LoVo (cell line): ENCODE measurements at places on chromosomes 6 and 20.

DNA sequence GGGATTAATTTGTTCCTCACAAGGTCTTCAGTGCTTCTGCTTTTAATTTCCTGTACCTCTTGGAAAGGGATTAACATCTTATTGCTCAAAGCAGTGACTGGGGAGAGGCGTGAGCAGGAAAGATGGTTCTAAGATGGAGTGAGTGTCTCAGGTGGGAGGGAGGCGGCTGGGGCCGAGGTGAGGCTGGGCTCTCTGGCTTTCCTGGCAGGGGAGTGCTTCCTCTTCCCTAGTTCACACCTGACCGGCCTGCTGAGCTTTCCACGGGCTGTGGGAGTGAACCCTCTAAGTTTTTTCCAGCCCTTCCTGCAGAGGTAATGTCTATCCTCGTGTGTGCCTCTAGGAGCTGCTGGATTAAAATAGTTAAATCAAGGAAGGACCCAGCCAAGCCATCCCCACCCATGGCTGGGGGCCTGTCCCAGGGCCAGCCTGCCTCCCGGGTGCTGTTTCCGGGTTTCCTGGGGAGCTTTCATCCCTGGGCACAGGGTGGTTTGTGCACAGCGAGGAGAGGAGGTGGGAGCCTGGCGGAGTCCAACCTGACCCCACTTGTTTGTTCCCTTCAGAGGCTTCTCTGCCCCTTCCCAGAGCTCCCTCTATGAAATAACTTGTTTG lies 179.1 kb downstream of the TFAP2C start:
- DNase-seq = no peak

- DNase-seq = peak; percentile 36
These were observed 15.8 kb downstream of the MAN1A1 start for GRCh38 chr6:119333707-119334295.

DNA sequence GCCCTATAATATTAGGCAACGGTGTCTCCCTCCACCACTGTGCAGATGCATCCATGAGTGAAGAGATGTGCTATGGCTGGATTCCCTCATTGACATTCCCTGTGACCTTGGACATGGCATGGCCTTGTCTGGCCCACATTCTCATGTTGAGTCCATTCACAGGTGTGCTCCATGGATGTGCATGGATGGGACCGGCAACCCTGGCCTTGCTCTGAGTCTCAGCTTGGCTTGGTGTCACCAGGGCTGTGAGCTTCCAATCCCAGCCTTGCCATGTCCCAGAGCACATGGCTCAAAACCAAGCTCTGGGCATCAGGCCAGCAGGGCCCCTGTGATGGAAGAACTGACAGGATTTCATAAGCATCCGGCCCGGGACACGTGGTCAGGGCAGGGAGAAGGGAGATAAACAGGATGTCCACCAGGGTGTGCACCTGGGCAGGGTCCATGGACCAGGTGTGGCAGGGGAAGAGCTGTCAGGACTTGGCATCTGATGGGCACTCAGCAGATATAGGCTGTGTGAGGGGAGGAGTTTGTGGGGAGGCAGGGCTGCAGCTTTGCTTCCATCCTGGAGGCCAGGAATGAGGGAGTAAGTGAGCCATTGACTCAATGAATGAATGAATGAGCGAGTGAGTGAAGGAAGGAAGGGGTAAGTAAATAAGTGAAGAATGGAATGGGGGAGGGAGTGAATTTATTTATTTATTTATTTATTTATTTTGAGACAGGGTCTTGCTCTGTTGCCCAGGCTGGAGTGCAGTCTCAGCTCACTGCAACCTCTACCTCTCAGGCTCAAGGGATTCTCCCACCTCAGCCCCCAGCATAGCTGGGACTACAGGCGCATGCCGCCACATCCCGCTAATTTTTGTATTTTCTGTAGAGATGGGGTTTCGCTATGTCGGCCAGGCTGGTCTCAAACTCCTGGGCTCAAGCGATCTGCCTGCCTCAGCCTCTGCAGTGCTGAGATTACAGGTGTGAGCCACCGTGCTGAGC lies 15.7 kb downstream of the NRSN2 start:
- peak; percentile 94 for DNase-seq

- DNase-seq = no peak
These were observed 117.0 kb upstream of the UST start for GRCh38 chr6:148629592-148630465.

DNA sequence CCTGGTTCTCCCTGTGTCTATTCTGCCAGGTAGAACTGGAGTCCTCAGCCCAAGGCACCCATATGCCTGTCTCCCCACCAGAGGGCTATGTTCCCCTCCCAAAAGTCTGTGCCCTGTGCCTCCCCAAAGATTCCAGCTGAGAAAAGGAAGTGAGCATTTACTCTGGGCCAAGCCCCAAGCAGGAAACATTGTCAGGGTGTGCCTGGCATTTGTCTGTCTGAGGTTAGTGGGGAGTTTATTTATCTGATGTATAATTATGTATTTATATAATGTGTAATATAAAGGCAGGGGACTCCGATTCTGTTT lies 5.6 kb downstream of the GDF5 start:
- DNase-seq = no peak

GRCh38 chr6:68144667-68145066 lies 490.4 kb upstream of the ADGRB3 start:
- no peak for DNase-seq

GRCh38 chr6:12944001-12944400 lies 227.4 kb downstream of the PHACTR1 start:
- no peak for DNase-seq

GRCh38 chr6:127547215-127547614 lies 28.1 kb upstream of the MTCL3 start:
- no peak for DNase-seq

GRCh38 chr20:40287683-40288082 lies 401.4 kb downstream of the MAFB start:
- no peak for DNase-seq

- DNase-seq = no peak
These were observed 683.0 kb downstream of the DHX35 start for GRCh38 chr20:39645131-39645530.

- no peak for DNase-seq
These were observed 139.3 kb upstream of the COL21A1 start for GRCh38 chr6:56386717-56387116.

DNA sequence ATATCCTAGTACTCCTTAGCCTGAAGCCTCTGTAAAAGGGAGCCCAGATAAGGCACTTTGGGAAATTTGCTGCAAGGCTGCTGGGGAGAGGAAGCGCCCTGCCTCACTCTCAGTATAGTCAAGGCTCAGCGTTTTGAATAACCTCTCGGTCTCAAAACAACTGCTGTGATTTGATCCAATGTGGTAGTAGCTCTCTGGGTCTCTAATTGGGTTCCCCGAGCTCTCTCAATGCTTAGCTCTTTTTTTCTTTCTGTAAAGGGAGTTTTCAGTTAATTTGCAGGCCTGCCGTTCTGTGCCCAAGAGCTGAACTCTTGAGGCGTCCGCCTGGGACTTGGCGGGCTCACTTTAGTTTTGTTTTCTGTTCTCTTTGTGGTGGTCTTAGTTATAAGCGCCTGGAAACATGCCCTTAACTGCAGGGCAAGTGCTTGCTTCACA lies 41.2 kb downstream of the ZHX3 start:
- no peak for DNase-seq

GRCh38 chr6:21738180-21739094 lies 144.9 kb downstream of the SOX4 start:
- DNase-seq = no peak

GRCh38 chr6:41937861-41938574 lies 3.6 kb downstream of the CCND3 start:
- DNase-seq = no peak

DNA sequence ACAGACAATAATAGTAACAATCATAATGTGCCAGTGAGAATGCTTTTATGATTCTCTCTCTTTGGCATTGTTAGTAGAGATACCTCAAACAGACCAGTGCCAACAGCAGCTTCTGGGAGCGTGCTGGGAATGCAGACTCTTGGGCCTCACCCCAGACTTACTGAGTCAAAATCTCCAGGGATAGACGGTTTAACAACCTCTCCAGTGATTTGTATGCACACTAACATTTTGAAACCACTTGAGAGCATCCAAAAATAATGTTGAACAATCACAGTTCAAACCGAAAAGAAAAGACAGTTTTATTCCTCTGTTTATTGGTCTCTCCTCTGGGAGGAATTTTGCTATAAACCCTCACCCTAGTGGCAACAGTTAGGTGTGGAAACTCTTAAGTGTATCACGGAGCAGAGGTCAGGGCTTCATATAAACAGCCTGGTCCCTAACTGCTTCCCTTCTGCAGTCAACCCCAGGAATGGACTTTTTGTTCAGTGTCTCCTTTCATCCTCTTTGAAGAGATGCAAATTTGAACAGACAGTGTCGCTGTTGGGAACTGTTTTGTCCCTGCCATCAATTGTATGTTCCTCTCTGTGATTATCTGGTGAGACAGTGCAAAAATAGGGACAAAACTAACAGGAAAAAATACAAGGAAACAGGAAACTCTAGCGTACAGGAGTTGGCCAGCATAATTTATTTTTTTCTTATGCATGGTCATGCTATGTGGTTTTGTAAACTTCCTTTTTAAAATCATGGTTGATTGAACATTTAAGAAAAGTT lies 162.4 kb upstream of the BTBD3 start:
- DNase-seq = peak; percentile 7

DNA sequence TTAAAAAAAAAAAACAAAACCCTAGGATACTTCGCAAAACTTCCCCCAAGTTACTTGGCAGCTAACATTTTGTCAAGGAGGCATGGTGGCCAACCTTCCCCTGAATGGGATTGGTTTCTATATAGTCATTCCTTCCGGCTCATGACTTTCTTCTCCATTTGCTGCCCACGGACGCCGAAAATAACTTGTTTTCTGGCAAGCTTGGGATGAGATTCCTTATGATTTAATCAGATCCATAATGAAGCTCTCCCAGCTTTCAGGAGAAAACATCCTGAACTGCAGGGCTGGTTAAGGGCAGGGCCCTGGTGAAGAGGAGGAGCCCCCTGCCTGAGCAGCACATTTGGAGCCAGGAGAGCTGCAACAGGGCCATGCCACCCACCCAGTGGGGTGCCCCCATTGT lies 49.9 kb downstream of the PPP1R16B start:
- no peak for DNase-seq

DNA sequence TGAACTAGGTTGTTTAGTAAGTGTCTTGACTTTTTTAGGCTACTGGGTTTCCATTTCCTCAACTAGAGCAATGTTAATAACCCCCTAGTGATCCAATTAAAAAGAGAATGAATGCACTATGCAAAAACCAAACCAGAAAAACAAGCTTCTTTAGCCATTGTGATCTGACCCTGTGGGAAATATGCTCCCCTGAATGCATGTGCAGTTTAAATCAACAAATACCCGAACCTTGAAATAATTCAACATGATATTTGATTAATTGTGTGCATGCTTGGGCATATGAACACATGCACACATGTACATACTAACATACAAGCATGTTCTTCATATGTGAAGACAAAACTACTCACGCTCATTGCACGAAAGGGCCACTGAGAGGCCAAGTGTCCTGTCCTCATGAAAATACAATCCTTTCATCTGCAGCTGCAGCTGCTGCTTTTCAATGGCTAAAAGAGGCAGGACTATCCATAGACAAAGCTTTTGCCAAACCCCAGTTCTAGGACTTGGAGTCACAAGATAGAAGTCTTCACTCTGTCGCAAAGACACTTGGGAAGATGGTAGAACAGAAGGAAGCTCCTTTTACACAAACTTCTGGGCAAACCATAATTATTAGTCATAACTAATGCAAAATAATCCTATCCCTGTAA lies 207.1 kb upstream of the POU3F2 start:
- DNase-seq = no peak

- DNase-seq = no peak
These were observed 96.7 kb upstream of the PMEPA1 start for GRCh38 chr20:57806476-57806875.

DNA sequence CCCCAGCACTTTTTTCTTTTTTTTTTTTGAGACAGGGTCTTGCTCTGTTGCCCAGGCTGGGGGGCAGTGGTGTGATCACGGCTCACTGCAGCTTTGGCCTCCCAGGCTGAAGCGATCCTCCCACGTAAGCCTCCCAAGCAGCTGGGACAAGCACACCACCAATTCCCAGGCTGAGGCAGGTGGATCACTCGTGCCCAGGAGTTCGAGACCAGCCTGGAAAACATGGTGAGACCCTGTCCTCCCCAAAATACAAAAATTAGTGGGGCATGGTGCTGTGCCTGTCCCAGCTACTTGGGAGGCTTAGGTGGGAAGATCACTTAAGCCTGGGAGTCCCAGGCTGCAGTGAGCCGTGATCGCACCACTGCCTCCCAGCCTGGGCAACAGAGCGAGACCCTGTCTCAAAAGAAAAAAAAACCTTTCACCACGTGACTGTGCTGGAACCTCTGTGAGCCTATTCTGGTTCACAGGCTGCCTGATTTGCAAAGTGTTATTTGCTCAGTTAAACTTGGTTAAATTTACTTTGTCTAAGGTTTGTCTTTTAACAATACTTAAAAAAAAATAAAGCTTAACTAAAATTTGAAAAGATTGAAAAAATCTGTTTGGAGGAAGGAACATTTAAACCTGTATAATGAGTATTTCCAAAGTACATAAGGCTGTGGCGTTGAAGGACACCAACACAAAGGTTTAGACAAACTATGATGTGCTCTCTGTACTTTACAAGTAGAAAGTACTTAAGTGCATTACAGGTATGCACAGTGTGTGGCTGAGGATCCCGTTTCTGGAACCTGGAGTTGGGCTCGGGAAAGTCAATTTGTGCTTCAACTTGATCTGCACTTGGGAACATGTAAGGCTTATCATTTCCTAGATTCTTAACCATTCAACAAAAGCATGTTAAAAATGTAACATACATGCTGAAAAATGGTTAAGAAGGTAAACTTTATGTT lies 55.0 kb downstream of the PPP1R3G start:
- no peak for DNase-seq

DNA sequence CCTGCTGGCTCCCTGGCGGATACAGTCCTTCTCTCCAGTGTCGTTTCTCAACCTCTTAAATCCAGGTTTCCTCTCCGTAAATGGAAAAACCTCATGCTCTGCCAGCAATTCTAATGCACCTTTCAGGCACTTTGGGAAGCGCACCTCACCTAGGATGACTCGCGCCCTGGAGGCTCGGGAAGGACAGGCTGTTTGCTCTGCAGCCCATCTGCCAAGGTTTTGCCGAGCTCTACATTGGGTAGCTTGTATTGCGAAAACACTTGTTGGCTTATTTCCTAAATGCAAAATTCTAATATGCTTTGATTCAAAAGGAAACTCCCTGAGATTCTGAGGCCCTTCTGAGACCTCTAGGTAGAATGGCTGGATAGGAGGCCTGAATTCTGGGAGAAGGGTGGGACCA lies 102.6 kb upstream of the MLN start:
- no peak for DNase-seq

GRCh38 chr6:39361657-39362486 lies 39.4 kb upstream of the KCNK16 start:
- DNase-seq = peak; percentile 60
